Fibroblast of villous mesenchyme (primary cell): ENCODE measurements at places on chromosomes 4 and X. TPM values are rescaled to one million over a fixed set of nuclear protein-coding genes. Genes with fewer than 3 reads are reported as not detected.

Gene ETDB
- not detected in 2 replicates for total RNA-seq

Gene ALAS2
- not detected in 2 replicates for total RNA-seq

Gene COL25A1
- 6.9 and 13.5 TPM in 2 replicates for total RNA-seq

Gene FMR1NB
- not detected in 2 replicates for total RNA-seq

Gene MAGEB10
- not detected in 2 replicates for total RNA-seq

Gene TMEM255A
- under 0.01 TPM in 1 of 2 replicates, not detected in the other for total RNA-seq

Gene TMSB15B
- total RNA-seq: 3.5 and 6.5 TPM in 2 replicates

Gene IL3RA
- not detected in 2 replicates for total RNA-seq

Gene RNF175
- total RNA-seq: not detected in 2 replicates

Gene AWAT1
- not detected in 2 replicates for total RNA-seq

Gene TMEM154
- 8.1 and 11.2 TPM in 2 replicates for total RNA-seq

Gene STATH
- total RNA-seq: not detected in 2 replicates

Gene USP51
- total RNA-seq: 2.6 and 3.5 TPM in 2 replicates

Gene NAAA
- 23.5 and 54.8 TPM in 2 replicates for total RNA-seq

Gene FTHL17
- total RNA-seq: not detected in 2 replicates

Gene NLRP2B
- not detected in 2 replicates for total RNA-seq

Gene MGAT4D
- not detected in 2 replicates for total RNA-seq

Gene TCEAL6
- not detected in 2 replicates for total RNA-seq

Gene TMPRSS11D
- not detected in 2 replicates for total RNA-seq

Gene LRP2BP
- total RNA-seq: 0.32 and 1.3 TPM in 2 replicates

Gene FAM184B
- total RNA-seq: under 0.01 TPM in 1 of 2 replicates, not detected in the other

Gene SCLT1
- total RNA-seq: 19.3 and 28.1 TPM in 2 replicates

Gene CT55
- total RNA-seq: not detected in 2 replicates

Gene GABRQ
- total RNA-seq: under 0.01 TPM in 1 of 2 replicates, not detected in the other

Gene RTL9
- under 0.01 TPM in 2 replicates for total RNA-seq

Gene PITX2
- total RNA-seq: 7.8 and 25.4 TPM in 2 replicates

Gene BCORL1
- total RNA-seq: 1.3 and 2.6 TPM in 2 replicates

Gene PLAC8
- 1.3 TPM in 1 of 2 replicates, not detected in the other for total RNA-seq

Gene TCP11X2
- total RNA-seq: not detected in 2 replicates

Gene SLIT2
- 8.4 and 20.7 TPM in 2 replicates for total RNA-seq

Gene PGAM4
- 0.43 TPM in 1 of 2 replicates, not detected in the other for total RNA-seq

Gene SSX2B
- total RNA-seq: 0.32 TPM in 1 of 2 replicates, not detected in the other

Gene CSN1S1
- total RNA-seq: not detected in 2 replicates

Gene ZFYVE28
- total RNA-seq: 3.2 and 12.1 TPM in 2 replicates
